ENCODE measurements at places on chromosomes 5 and 9. TPM values are rescaled to one million over a fixed set of nuclear protein-coding genes. Genes with fewer than 3 reads are reported as not detected.
A peak's percentile ranks its signal among the peaks of the same experiment; 100 is the strongest.

- no peak overlapping the region for H3K27ac ChIP-seq
- no peak for DNase-seq
- no peaks in the 10 kb centered on the region for H3K36me3 ChIP-seq
- no peaks in the 10 kb centered on the region for H3K4me1 ChIP-seq
- H3K4me3 ChIP-seq = no peak overlapping the region
These were observed 300.7 kb downstream of the KDM4C start for GRCh38 chr9:7058473-7058872.

DNA sequence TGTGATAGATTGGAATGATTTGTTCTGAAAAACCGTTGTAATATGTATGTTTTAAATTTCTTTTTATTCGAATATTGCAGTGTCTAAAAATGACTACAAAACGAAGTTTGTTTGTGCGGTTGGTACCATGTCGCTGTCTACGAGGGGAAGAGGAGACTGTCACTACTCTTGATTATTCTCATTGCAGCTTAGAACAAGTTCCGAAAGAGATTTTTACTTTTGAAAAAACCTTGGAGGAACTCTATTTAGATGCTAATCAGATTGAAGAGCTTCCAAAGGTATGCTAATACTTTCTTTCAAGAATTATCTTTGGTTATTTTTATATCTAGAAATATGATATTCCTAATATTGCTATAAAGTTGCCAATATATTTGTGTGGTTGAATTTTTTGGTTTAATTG is 66.3 kb downstream of the ERBIN start:
- H3K4me1 ChIP-seq = no peaks in the 10 kb centered on the region
- no peaks in the 10 kb centered on the region for H3K27me3 ChIP-seq
- H3K36me3 ChIP-seq = no peaks in the 10 kb centered on the region
- no peak overlapping the region for H3K27ac ChIP-seq
- DNase-seq = no peak

DNA sequence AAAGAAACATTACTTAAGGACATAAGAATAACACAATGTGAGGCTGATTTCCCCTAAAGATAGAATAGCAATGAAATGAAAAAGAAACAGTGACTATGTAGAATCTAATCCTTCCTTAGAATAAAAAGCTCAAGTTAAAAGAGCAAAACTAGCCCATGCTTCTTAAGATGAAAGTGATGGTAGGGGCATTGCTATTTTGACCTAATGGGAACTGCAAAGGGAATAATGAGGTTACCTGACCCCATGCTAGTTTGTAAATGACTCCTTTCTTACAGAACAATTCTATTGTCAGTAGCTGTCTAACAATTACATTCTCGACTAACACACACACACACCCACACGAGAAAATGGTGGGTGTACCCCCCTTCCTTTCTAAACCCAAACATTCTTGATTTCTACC is 575.8 kb downstream of the CSNK1G3 start:
- H3K36me3 ChIP-seq = no peaks in the 10 kb centered on the region
- no peak overlapping the region for H3K27ac ChIP-seq
- no peak for DNase-seq
- no peak overlapping the region for H3K4me3 ChIP-seq

DNA sequence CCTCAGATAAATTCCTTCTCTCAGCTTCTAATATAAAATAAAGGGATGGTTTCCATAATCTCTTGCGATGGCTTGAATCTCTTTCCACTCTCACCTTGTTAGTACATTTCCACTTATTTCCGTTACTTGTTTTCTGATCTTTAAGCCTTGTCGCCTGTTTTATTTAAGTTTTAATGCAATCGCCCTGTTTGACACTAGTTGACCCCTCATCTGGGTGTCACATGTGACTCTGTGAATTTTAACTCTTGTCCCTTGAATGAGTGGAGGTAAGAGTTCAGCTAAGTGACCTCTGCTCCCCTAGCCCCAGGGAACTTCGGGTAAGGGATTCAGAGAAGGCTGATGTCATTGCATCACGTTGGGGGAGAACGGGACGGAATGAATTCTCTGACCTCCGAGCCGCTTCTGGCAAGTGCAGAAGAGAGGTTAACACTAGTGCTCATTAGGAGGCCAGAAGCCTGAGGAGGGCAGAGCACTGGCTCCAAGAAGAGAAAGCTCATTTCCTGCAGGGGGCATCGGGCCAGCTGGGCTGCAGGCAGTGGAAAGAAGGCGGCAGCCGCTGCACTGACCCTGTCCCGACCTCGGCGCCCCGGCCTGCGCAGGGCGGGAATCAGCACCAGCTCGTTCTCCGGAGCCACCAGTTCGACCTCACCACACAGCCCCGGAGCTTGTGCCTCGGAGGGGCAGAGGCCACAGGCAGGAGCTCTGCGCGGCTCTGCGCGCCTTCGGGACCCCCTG is 569 bp downstream of the HINT2 start:
- no peaks in the 10 kb centered on the region for H3K27me3 ChIP-seq
- H3K27ac ChIP-seq = peak overlapping the region; percentile 58

DNA sequence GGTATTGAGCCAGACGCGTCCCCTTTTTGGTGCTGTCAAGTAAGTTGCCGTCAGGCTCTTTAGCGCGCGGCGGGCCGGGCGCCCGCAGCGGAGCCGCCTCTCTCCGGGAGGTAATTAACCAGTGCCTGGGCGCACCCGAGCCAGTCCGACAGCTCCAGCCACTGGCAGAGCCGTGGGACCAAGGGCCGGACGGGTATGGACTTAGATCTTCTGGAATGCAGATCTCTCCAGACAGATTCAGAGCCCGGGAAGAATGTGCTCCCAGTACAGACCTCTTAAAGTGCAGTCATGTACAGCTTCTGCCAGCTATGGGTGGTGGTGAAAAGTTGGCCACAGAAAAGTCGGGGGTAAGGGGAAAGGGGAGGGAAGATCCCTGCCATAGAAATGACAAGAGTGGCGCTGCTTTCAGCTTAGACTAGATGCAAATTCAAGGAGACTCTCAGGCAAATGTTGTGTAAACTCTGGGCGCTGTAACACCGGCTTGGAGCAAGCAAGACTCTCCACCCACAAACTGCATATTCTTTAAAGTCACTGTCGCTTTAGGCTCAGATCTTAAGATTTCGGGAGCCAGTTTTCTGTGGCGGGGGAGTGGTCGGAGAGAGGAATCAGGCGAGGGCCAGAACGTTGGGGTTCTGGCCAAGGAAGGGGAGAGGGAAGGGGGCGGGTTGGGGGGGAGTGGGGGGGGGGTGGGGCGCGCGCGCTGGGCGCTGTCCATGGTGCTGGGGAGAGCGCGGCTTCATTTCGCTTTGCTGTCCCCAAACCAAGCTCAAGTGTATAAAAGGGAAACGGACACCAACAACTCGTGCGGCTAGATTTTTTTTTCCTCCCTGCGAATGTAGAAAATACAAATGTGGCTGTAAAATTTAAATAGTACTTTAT is 29.2 kb downstream of the NR2F1 start:
- H3K4me1 ChIP-seq = no peaks in the 10 kb centered on the region
- H3K27ac ChIP-seq = no peak overlapping the region
- no peaks in the 10 kb centered on the region for H3K36me3 ChIP-seq
- H3K27me3 ChIP-seq = peaks cover 2% of the 10 kb centered on the region
- no peak overlapping the region for H3K4me3 ChIP-seq
- no peak for DNase-seq

DNA sequence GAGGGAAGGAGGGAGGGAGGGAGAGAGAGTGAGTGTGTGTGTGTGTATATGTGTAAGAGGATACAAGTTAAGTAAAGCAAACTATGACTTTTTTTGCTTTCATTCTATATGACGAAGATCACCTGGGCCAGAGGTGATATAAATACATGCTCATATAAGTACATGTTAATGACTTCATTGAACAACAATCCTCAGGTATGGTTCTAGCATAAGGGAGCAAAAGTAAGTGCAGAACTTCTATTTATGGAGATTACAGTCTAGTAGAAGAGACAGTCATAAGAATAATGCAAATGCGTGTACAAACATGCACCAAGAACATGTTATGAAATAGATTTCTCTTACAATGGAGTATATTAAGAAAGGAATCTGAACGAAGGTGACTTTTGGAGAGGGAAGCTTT is 1804.0 kb downstream of the MAT2B start:
- H3K36me3 ChIP-seq = no peaks in the 10 kb centered on the region
- no peak for DNase-seq
- H3K27me3 ChIP-seq = no peaks in the 10 kb centered on the region
- no peaks in the 10 kb centered on the region for H3K4me1 ChIP-seq

DNA sequence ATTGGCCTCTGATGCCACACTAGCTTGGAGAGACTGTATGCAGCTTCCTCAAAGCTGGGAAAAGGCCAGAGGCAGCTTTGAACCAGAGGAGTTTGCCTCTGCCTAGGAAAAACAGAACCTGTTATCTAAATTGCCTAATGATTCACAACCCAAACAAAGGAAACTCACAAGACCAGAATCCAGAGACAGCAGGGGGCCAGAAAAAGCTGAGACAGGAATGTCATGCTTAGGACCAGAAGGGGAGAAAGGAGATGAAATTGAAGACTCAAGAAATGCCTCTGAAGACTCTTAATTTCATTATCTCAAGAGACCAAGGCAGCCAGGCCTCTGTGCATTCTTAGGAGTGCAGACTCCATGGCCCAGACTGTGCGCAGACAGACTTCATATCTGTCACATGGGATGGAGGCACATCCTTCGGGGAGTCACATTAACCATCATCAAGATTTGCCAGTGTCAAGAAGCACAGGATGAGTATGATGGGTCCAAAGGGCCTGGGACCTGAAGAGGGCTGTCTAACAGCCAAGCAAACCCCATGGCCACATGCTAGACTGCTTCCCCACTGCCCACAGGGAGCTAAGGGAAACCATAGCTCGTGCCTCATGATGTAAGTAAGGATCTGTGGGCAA is 57.3 kb downstream of the ARSB start:
- H3K36me3 ChIP-seq = peaks cover 2% of the 10 kb centered on the region
- no peak for DNase-seq
- H3K4me3 ChIP-seq = no peak overlapping the region
- H3K4me1 ChIP-seq = no peaks in the 10 kb centered on the region

DNA sequence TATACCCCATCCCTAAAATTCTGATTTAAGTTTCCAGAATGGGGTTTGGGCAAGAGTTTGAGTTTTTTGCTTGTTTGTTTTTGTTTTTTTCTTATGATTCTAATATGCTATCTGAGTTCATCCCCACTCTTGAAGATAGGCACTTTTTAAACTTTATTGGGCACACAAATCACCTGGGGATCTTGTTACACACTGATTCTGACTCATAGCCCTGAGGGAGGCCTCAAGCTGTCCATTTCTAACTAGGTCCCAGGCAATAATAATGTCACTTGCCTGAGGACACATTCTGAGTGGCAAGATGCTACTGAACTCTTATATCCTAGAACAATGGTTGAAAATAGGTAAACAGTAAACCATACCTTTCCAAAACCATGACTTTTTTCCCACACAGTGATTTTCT is 22.8 kb upstream of the ABLIM3 start:
- no peaks in the 10 kb centered on the region for H3K27me3 ChIP-seq
- H3K27ac ChIP-seq = no peak overlapping the region
- no peaks in the 10 kb centered on the region for H3K4me1 ChIP-seq
- no peaks in the 10 kb centered on the region for H3K36me3 ChIP-seq
- no peak overlapping the region for H3K4me3 ChIP-seq

DNA sequence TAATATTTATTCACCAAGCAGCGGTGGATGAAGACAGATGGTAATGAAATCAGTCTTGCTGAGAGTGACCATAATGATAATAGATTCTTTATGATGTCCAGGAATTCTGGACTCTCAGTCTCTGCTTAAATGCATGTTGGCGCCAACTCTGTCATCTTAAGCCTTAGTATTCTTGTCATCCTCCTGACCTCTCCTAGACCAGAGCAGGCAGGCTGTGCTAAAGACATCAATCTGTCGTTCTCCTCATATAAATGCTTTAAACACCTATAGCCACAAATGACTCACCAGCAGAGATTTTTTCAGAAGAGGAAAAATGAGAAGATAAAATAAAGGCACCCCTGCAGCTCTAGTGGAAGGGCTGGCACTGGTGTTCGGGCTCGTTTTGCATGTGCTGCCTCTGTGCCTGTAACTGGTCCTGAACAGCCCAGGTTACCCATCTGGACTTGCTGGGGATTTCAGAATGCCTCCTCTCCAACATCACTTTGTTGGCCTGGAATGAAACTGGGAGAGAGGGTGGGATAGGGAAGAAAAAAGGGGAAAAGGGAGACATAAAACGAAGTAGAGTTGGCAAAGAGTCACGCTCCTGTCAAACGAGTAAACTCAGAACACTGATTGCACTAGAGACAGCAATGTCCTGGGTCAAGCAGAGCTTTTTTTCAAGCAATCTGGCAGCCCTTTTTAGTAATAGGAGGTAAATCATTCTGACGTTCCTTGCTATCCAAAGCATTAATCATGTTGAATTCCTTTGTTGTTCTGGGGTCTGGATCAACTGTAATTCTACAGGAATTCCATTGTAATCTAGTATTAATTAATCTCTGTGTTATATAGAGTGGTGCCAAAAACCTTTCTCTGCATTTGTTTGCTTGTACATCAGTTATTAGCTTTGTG is 195.5 kb upstream of the CLINT1 start:
- peaks cover 9% of the 10 kb centered on the region for H3K4me1 ChIP-seq
- no peak for DNase-seq
- no peak overlapping the region for H3K27ac ChIP-seq

DNA sequence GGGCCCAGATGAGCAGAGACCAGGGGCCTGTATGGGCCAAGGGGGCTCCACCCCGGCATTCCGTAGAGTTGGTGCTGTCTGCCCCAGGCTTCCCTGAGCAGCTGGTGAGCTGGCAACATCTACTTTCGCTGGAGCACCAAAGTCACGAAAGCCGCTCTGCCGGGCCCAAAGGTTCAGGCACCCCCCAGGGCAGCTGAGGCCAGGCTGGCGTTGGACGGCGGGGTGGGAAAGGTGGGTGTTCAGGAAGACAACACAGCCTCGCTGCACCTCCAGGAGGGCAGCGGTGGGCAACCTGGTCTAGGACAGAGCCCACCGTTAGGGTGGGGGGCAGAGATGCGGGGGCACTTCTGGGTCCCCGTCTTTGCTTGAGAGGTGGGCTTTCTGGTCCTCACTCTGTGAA is 30.1 kb upstream of the TMEM250 start:
- no peak for DNase-seq
- H3K27ac ChIP-seq = no peak overlapping the region
- no peaks in the 10 kb centered on the region for H3K4me1 ChIP-seq
- H3K27me3 ChIP-seq = no peaks in the 10 kb centered on the region
- H3K4me3 ChIP-seq = no peak overlapping the region

DNA sequence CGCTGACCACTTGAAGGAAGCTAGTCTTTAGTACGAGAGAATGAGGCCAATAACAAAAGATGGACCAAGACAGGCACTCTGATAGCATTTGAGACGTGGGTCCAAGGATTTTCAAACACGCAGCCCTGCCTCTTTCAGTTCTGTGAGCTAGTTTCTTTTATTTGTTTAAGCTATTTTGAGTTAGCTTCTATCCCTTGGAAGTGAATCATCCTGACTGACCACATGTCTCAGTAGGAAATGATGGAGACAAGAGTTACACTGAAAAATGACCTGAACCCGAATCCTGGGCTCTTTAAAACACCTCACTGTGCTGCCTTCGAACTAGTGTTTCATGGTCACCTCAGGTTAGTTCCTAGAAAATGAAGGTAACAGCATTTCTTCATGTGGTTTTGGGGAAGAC is 9.9 kb downstream of the TEK start:
- H3K36me3 ChIP-seq = no peaks in the 10 kb centered on the region
- no peak for DNase-seq
- no peak overlapping the region for H3K4me3 ChIP-seq
- H3K4me1 ChIP-seq = no peaks in the 10 kb centered on the region
- H3K27me3 ChIP-seq = no peaks in the 10 kb centered on the region

The CCL21 gene
- 29.1 TPM for total RNA-seq

The LTC4S gene
- 34.7 TPM for total RNA-seq

The ANXA2R gene
- total RNA-seq = 2.7 TPM

The LECT2 gene
- not detected for total RNA-seq

The DBH gene
- not detected for total RNA-seq

The SLC28A3 gene
- total RNA-seq = 0.39 TPM

The SARDH gene
- 3.0 TPM for total RNA-seq

The CFAP157 gene
- total RNA-seq = 0.16 TPM
